ENCODE measurements at places on chromosomes 13 and 19.

- no peak for DNase-seq
These were observed at the start of gene KLF1 for GRCh38 chr19:12886969-12887747. Gene KLF1, minus strand, starts transcription at chr19:12887201. Its CDS starts 61 bp downstream, at chr19:12887140.

DNA sequence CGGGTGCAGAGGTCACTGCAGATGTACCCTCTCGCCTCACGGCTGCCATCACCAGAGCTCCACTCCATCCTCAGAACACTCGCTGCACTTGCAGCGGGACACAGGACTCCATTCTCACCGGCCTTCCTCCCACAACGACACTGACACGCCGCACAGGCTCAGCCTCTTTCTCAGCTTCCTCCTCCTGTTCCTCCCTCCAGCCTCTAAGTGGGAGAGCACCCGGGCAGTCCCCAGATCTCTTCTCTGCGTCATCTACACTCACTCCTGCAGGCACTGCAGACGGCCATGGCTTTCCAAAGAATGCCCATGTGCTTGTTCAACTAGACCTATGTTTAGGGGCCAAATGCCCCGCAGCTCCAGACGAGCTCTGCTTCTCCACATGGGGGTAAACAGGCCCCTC, 14.3 kb upstream of the FKRP start:
- no peak for DNase-seq

DNA sequence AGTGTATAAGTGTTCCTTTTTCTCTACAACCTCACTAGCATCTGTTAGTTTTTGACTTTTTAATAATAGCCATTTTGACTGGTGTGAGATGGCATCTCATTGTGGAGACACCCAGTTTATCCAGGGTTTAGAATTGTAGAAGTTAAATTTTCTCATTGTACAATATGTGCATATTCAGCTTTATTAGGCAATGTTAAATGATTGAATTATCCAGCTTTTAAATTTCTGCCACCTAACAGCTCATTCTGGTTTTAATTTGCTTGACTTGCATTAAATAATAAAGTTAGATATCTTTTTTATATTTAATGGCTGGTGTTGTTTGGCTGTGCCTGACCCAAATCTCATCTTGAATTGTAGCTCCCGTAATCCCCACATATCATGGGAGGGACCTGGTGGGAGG, 46.7 kb upstream of the ZNF30 start:
- DNase-seq: no peak

GRCh38 chr19:51789061-51789795, 5.7 kb upstream of the FPR3 start:
- DNase-seq: no peak

DNA sequence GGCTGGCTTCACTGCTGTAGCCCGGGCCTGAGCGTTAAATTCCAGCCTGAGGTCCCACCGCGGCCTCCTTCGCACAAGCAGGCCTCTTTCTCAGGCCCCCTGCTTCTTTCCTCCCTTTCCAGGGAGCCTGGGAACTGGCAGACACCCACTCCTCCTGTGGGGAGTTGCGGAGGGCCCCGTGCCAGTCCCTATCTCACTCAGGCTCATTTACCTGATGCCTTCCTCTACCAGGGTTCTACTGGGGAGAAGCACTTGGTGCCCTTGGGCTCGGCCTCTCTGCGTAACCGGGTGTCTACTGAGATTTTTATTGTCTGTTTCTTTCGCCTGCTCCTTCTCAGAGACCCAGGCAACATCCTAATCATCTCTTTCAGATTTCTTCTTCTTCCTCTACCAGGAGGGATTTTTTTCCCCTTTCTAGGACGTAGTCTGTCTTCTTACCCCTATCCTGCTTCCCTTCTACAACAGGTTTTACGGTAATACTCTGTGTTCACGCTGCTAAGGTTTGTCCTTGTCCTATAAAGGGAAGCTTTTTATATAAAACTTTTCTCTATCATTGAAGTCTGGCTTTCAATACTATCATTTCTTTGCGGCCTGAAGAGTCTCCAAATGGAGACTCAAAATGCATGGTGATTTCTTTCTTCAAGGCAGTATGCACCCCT, 135.4 kb upstream of the GPR12 start:
- no peak for DNase-seq

DNA sequence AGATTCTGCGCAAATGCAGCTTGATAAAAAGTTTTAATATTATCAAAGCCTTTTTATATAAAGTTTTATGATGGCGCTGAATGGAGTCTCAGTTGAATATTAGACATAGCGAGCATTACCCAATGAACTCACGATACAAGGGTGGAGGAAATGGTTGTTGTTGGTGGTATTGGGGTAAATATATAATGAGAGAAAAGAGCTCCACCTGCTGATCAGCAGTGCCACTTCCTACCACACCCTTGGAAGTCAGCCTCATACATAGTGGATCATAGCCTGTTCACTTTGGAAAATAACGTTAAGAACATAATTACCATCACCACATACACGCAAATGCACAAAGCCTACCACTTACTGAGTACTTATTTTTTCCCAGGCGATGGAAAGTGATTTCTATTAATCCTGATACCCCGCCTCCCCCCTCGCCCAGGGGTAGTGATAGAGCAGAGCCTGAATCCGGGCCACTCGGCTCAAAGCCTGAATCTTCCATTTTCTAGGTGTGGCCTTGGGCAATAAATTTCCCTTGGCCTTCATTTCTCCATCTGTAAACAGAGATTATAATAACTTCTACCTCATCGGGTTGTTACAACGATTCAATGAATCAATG, 358.3 kb downstream of the KLF5 start:
- DNase-seq: no peak

DNA sequence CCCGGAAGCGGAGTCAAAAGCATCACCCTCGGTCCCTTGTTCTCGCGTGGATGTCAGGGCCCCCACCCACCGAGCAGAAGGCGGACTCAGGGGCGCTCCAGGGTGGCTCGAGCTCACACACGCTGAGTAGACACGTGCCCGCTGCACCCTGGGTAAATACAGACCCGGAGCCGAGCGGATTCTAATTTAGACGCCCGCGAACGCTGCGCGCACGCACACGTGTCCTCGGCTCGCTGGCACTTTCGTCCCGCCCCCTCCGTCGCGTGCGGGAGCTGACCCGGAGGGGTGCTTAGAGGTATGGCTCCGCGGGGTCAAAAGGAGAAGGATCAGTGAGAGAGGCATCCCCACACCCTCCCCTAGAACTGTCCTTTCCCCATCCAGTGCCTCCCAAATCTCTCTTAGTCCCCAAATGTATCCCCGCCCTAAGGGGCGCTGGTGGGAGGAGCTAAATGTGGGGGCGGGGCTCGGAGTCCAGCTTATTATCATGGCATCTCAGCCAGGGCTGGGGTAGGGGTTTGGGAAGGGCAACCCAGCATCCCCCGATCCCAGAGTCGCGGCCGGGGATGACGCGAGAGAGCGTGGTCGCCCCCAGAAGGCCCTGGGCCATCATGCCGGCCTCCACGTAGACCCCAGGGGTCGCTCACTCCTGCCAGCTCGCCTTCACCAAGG, 451 bp upstream of the ICAM5 start:
- peak; percentile 37 for DNase-seq

DNA sequence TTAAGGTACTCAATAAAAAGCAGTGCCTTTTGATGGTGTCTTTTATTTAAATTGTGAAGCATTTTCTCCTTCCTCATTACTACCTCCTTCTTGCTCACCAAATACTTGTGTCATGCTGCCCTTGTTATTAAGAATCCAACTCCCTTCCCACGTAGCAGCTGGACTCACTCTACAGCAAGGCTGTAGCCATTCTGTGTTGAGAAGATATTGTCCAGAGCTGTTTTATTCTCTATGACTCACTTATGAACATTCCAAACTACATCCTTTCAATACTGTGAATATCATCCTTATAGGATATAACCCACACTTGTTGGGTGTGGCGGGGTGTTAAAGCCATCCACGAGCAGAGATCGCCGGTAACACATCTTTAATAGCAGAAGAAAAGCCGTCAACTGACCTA, 1671.5 kb upstream of the SLC10A2 start:
- no peak for DNase-seq

GRCh38 chr13:96308568-96308967, 218.7 kb downstream of the HS6ST3 start:
- no peak for DNase-seq

GRCh38 chr13:99980824-99981734, 505 bp upstream of the ZIC2 start:
- DNase-seq: no peak
